Stimulated activated CD4-positive, alpha-beta T cell treated with anti-CD3 and anti-CD28 coated beads, Interleukin-2, amount 100 ng/mL, for 48 hours (primary cell): ENCODE measurements at places on chromosomes 13 and 19.

DNA sequence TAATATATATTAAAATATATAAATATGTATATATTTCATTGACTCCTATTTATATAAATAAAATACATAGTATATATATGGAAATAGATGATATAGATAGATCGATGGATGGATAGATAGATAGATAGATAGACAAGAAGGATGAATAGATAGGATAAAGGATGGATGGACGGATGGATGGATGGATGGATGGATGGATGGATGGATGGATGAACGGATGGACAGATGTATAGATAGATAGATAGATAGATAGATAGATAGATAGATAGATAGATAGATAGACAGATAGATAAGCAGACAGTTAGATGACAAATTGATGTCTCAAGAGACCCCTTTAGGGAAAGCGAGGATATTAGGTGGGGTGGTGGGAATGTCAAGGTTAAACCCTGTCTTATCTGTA, 15.1 kb downstream of the CYP4F11 start:
- no peak for DNase-seq

DNA sequence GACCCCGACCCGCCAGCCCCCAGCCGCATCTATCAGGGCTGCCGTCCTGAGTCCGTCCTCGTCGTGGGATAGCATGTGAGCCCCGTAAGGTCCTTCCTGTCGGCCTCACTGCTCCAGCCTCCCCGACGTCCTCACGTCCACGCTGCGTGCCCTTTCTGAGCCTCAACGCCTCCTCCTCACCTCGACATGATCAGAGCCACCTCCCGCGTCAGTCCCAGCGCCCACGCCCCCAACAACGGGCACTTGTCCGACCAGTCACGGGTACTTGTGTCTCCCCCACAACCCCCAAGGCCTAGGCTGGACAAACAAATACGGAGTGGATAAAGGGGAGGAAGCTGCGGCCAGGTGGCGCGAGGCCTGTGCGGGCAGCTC, 665 bp downstream of the ZNF497 start:
- DNase-seq: peak; percentile 32

DNA sequence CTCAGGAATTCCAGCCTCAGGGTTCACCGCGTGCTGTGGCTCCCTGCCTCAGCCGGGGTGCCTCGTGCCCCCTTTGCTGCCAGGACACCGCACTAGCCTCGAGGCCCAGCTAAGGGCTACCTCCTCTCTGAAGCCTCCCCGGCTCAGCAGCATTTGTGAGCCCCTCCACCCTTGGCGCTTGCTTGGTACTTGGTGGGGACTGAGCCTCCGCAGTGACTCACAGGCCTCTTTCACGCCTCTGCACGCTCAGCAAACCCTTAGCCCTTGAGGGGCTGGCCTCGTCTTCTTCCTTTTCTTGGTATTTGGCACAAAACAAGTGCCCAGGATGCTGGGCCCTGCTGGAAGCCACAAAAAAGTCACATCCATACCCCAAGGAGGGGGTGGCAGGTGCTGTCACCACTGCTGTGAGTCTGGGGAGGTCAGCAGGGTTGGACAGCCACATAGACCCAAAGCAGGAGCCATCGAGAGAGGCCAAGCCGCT, 85.4 kb upstream of the TM9SF2 start:
- no peak for DNase-seq

- DNase-seq: no peak
These were observed 1070.2 kb downstream of the EFNB2 start for GRCh38 chr13:105465251-105465650.

GRCh38 chr19:17610384-17610783, 54.9 kb downstream of the COLGALT1 start:
- DNase-seq: no peak
